CD4-positive, alpha-beta T cell treated with Interleukin-17A for 1 hour (primary cell): ENCODE measurements at places on chromosomes 6 and 20.

GRCh38 chr6:71300561-71301168 lies 12.1 kb downstream of the OGFRL1 start:
- DNase-seq: no peak

GRCh38 chr6:166266336-166266735 lies 41.9 kb downstream of the PRR18 start:
- no peak for DNase-seq

DNA sequence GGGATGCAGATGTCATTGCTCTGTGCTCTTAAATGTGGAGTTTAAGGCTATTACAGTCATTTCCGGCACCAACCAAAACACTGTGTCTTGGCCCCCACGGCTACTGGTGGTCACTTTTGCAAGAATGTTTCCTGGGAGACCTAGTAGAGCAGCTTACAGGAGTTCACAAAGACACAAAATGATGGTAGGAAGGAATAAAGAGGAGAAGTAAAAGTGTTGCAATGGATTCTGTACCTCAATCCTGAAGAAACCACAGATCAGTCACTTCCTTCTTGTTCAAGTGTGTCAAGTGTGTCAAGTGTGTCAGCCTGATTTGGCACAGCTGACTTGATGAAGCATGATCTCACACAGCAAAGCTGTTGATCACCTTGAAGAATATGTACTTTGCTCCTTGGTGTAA lies 344.0 kb downstream of the PLCB1 start:
- no peak for DNase-seq

- DNase-seq: no peak
These were observed 662.6 kb downstream of the RFPL4B start for GRCh38 chr6:113009682-113010081.

DNA sequence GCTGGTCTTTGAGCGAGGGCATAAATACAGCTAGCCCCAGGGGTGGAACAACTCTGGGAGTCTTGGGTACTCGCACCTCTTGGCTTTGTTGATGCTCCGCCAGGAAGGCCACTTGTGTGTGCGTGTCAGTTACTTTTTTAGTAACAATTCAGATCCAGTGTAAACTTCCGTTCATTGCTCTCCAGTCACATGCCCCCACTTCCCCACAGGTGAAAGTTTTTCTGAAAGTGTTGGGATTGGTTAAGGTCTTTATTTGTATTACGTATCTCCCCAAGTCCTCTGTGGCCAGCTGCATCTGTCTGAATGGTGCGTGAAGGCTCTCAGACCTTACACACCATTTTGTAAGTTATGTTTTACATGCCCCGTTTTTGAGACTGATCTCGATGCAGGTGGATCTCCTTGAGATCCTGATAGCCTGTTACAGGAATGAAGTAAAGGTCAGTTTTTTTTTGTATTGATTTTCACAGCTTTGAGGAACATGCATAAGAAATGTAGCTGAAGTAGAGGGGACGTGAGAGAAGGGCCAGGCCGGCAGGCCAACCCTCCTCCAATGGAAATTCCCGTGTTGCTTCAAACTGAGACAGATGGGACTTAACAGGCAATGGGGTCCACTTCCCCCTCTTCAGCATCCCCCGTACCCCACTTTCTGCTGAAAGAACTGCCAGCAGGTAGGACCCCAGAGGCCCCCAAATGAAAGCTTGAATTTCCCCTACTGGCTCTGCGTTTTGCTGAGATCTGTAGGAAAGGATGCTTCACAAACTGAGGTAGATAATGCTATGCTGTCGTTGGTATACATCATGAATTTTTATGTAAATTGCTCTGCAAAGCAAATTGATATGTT lies 19.2 kb downstream of the IRF4 start:
- no peak for DNase-seq

- DNase-seq: no peak
These were observed 18.9 kb downstream of the PERP start for GRCh38 chr6:138088326-138088762.

GRCh38 chr20:43778375-43778774 lies 51.6 kb upstream of the GTSF1L start:
- DNase-seq: no peak

DNA sequence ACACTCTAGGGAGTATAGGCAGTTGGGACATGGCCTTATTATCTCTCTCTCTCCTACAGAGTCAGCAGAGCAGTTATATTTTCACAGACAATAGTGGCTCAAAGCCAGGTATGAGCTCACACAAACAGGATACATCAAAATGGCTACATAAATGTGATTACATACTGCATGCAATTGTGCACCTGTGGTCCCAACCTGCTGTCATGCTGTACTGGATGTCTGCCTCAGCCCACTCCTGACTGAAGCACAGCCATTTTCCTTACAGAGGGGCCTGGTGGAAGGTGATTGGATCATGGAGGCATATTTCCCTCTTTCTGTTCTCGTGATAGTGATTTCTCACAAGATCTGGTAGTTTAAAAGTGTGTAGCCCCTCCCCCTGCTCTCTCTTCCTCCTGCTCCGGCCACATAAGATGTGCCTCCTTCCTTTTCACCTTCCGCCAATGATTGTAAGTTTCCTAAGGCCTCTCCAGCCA lies 37.0 kb upstream of the SAMHD1 start:
- peak; percentile 37 for DNase-seq

GRCh38 chr6:31407699-31408098 lies 4.3 kb downstream of the MICA start:
- no peak for DNase-seq

- DNase-seq: no peak
These were observed 758.9 kb upstream of the MMS22L start for GRCh38 chr6:98041921-98042320.

GRCh38 chr6:144162977-144163376 lies 12.7 kb downstream of the STX11 start:
- no peak for DNase-seq
